ENCODE measurements at places on chromosomes 1 and 21. TPM values are rescaled to one million over a fixed set of nuclear protein-coding genes. Genes with fewer than 3 reads are reported as not detected.

DNA sequence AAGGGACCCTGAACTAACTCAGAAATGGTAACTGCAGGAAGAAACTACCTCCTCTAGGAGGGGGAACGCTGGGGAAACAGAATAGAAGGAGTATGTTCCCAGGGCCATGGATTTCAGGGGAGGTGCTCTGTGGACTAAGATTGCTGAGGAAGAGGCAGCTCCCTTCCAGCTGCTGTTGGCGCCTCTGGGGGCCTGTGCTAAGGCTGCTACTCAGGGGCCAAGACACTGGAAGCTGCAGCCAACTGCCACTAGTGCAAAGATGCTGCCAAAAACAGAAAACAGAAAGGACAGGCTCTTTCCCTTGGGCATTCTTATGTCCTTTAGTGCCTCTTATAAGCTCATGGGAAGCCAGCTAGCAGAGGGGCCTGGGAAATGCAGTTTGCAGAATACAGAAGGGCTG is 58.0 kb upstream of the SGIP1 start:
- no peak for DNase-seq
- H3K27me3 ChIP-seq = no peaks in the 10 kb centered on the region
- peaks cover 14% of the 10 kb centered on the region for H3K4me1 ChIP-seq
- H3K4me3 ChIP-seq = no peak overlapping the region
- no peak overlapping the region for H3K27ac ChIP-seq

- no peak overlapping the region for H3K27ac ChIP-seq
- no peak overlapping the region for H3K4me3 ChIP-seq
- peak; percentile 23 for DNase-seq
- H3K4me1 ChIP-seq = peaks cover 16% of the 10 kb centered on the region
These were observed 77.6 kb upstream of the IFFO2 start for GRCh38 chr1:19033926-19034680.

DNA sequence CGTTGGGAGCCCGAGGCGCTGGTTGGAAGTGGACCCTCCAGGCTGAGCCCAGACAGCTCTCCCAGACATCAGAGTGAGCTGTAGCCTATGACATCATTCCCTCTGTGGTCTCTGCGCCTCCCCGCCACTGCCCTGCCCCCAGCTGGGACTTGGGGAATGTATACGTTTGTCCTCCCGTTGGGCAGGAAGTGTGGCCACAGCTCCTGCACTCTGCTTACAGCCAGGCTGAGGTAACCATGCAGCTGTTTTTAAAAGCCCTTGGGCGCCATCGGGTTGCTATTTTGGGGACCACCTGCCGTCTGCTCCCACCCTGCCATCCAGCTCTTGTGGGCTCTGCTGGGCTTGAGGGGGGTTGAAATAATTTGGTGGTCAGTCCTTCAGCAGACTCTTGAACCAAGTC is 7.8 kb downstream of the VASH2 start:
- H3K27ac ChIP-seq = peak overlapping the region; percentile 32
- no peaks in the 10 kb centered on the region for H3K36me3 ChIP-seq
- DNase-seq = peak; percentile 38
- no peak overlapping the region for H3K4me3 ChIP-seq
- peaks cover 9% of the 10 kb centered on the region for H3K4me1 ChIP-seq

DNA sequence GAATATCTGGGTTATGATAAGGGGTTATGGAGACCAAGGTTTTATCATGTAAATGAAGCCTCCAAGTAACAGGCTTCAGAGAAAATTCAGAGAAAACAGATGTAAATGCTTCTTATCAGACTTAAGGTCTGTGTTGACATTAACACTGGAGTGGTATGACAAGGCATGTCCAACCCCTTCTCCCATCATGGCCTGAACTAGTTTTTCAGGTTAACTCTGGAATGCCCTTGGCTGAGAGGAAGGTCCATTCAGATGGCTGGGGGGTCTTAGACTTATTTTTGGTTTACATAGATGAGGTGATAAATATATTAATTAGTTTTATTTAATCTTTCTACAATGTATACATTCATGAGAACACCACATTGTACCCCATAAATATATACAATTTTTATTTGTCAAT is 399.6 kb downstream of the TBX15 start:
- H3K4me1 ChIP-seq = no peaks in the 10 kb centered on the region
- no peak overlapping the region for H3K4me3 ChIP-seq
- no peaks in the 10 kb centered on the region for H3K36me3 ChIP-seq
- H3K27me3 ChIP-seq = no peaks in the 10 kb centered on the region

Gene NR1I3
- not detected for total RNA-seq

- H3K4me3 ChIP-seq = no peak overlapping the region
- H3K36me3 ChIP-seq = no peaks in the 10 kb centered on the region
- no peak overlapping the region for H3K27ac ChIP-seq
These were observed 579.6 kb downstream of the USP25 start for GRCh38 chr21:16309250-16309971.

GRCh38 chr1:184988506-184988905 is 14.2 kb upstream of the NIBAN1 start:
- H3K27me3 ChIP-seq = peaks cover 9% of the 10 kb centered on the region
- H3K27ac ChIP-seq = no peak overlapping the region
- no peak overlapping the region for H3K4me3 ChIP-seq
- no peaks in the 10 kb centered on the region for H3K36me3 ChIP-seq
- H3K4me1 ChIP-seq = no peaks in the 10 kb centered on the region
- no peak for DNase-seq

DNA sequence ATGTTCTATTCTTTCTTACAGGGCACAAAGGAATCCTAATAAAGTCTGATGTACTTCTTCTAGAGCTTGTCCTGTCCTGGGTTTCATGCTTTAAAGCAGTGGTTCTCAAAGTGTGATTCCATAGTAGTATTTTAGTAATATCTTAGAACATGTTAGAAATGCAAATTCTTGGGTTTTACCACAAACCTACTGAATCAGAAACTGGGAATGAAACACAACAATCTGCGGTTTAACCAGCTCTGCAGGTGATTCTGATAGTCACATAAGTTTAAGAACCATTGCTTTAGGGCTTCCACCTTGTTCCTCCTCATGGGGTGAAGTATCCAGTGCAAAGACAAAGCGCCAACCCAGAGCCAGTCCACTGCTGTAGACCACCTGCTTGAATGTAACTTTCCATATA is 41.1 kb downstream of the NGF start:
- peaks cover 3% of the 10 kb centered on the region for H3K36me3 ChIP-seq
- H3K27ac ChIP-seq = no peak overlapping the region

Measured in SJSA1 (cell line).